ENCODE measurements at places on chromosomes 16 and 17.

- DNase-seq, result no peak
Measured at GRCh38 chr17:42475121-42475520, 16.4 kb downstream of the ATP6V0A1 start.

- peak; percentile 75 for DNase-seq
Measured at GRCh38 chr17:67836205-67836987, 11.1 kb downstream of the BPTF start.

DNA sequence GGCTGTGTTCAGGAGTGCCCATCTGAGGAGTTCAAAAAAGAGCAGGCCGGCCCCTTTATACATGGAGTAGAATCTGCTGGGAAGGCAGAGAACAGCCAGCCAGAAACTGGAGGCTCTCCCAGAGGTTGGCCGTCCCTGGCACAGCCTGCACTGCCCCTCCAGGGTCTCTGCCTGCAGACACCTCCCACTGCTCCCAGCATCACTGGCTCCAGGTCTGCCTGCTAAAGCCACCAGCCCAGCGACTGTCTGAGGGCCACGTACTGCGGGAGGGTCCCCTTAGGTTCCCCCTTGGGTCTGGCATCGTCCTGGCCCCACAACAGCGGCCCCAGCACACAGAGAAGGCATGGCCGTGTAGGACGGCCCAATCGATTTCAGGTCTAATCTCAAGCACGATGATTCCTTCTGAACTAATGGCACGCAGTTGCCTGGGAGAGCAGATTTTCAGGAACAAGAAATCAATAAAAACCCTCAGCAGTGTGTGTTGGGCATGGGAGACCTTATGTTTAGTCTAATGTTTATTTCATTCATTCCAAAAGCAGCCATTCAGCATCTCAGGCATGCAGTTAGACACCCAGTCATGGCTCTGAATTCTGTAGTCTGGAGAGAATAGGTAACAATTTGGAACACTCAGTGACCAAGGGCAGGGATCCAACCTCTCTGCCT, 95.6 kb downstream of the PGS1 start:
- no peak for DNase-seq

- DNase-seq, result no peak
Measured at GRCh38 chr16:66925322-66925840, at the start of gene RRAD. Gene RRAD (minus strand): TSS chr16:66925535. CDS start chr16:66925179, 356 bp downstream.

DNA sequence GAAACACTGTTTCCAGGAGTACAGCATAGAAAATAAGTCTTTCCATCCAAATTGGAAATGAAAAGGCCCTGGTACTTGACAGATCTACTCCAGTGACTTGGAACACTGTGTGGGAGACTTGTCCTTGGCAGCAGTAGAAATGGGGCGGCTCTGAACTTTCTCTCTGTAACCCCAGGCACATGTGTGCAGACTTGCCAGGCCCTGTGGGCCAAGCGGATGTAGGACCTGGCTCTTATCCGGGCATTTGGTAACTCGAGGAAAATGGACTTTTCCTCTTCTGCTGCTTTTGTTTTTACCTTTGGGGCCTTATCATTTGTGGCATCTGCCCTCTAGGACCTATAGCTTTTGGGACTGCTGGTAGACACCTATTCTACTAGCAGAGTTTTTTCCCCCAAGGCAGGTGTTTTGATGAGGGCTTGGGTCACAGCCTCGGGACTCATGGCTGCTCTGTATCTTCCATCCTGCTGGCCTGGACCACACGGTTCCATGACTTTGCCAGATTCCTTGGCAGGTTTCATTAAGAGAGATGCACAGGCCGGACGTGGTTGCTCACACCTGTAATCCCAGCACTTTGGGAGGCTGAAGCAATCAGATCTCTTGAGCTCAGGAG, 43.5 kb downstream of the SMPD3 start:
- no peak for DNase-seq

GRCh38 chr17:30318155-30318554, 15.7 kb downstream of the TMIGD1 start:
- DNase-seq, result no peak

DNA sequence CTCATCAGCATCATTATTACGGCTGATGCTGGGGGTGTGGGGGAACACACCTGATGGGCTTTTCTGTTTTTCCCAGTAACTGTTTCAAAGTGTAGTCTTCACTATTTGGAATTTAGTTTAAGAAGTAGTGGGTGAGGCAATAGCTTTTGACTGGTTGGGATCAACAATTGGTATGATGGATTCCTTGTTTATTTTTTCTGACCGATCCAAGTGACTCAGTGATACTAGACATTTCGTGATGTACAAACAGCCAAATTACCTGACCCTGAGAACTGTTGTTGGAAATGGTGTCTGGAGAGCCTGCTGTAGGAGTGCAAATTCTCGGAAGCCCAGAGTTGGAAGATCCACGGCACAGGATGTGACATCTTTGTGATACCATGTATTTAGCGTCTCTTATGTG, 204.2 kb downstream of the PRKCA start:
- no peak for DNase-seq

- no peak for DNase-seq
Measured at GRCh38 chr17:17070931-17071330, 28.7 kb downstream of the MPRIP start.

DNA sequence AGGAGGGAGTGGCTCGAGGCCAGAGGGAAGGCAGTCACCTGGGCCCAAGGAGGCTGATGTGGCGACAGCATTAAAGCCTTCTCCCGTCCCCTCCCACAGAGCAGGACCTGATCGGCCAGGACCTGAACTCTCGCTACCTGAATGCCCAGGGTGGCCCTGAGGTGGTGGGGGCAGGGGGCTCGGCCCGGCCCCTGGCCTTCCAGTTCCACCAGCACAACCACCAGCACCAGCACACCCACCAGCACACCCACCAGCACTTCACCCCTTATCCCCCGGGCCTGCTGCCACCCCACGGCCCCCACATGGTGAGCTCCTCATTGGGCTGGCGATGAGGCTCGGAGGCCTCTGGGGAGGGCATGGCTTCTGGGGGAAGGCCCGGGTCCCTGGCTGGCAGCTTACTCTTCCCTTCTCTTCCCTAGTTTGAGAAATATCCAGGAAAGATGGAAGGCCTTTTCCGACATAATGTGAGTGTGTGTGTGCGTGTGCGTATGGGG, 6.4 kb downstream of the FBRS start:
- DNase-seq, result no peak

DNA sequence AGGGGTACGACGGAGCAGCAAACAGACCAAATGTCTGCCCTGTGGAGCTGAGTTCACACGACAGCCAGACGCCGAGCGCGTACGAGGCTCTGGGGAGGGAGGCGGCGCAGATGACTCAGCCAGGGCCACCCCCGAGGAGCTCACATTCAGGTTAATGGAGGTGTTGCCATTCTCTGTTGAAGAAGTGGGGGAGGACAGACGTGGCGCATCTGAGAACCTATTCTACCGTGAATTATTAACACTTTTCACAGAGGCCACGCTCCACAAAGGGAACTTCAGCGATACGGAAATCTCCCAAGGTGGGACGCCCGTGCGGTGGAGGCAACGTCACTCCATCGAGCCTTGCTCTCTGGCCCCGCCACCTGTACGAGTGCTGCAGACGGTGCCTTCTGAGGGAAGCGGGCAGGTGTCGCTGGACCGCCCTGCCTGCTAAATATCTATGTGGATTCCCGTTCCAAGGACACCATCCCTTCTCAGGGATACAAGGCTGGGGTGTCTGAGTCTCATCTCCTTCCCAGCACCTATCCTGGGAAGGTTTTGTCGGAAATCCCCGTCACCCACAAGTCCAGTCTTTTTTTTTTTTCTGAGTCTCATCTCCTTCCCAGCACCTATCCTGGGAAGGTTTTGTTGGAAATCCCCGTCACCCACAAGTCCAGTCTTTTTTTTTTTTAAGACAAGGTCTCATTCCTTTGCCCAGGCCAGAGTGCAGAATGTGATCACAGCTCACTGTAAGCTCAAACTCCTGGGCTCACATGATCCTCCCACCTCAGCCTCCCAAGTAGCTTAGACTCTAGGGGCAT, 19.0 kb downstream of the ABR start:
- DNase-seq, result no peak
